Stimulated activated CD4-positive, alpha-beta T cell treated with anti-CD3 and anti-CD28 coated beads, Interleukin-1b, Interleukin-23, amount 100 ng/mL, for 1 hour (primary cell): ENCODE measurements at places on chromosomes 6 and 20.

DNA sequence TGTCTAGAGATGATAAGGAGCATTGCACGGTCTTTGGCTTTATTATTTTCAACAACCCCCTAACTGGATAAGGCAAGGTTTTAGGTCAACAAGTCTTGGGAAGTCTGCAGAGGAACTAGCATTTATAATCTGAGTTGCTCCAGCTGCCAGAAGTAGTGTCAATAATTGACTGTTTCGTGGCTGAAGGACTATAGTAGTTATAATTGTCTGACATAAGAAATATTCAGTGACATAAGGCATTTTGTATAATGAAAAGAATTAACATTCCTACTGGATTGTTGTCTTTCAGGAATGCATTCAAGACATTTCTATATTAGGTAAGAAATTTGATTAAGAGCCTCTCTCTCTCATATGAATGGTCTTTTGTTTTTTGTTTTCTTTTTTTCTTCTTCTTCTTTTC is 136.9 kb upstream of the SGK1 start:
- no peak for DNase-seq

DNA sequence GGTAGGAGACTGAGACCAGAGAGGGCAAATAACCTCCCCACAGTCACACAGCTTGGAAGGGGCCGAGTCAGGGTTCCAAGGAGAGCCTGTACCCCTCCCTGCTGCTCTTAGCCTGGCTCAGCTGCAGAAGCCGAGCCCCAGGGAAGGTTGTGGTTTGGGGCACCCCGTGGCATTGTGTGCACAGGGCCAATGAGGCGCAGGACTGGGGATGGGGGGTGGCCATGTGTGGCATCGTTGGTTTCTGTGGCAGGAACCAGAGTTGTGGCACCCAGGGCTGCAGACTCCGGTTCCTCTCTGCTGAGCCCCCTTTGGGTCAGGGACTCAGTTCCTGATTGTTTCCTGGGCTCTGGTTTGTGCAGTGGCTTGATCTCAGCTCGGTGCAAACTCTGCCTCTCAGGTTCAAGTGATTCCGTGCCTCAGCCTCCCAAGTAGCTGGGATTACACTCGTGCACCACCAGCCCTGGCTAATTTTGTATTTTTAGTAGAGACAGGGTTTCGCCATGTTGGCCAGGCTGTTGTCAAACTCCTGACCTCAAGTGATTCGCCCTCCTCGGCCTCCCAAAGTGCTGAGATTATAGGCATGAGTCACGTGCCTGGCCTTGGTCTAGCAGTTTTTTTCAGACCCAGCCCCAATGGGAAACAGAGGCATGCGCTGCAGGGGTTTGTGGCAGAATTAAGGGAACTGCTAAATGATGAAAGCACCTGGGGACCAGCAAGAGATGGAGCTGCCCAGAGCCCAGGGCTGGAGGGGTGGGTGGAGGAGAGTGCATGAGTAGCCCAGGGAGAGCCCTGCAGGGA is 221.0 kb upstream of the SULF2 start:
- DNase-seq, result no peak

- DNase-seq, result no peak
Measured at GRCh38 chr20:31430568-31431115, 9.8 kb upstream of the DEFB123 start.

- DNase-seq, result no peak
Measured at GRCh38 chr6:113820761-113821160, 36.4 kb upstream of the MARCKS start.

DNA sequence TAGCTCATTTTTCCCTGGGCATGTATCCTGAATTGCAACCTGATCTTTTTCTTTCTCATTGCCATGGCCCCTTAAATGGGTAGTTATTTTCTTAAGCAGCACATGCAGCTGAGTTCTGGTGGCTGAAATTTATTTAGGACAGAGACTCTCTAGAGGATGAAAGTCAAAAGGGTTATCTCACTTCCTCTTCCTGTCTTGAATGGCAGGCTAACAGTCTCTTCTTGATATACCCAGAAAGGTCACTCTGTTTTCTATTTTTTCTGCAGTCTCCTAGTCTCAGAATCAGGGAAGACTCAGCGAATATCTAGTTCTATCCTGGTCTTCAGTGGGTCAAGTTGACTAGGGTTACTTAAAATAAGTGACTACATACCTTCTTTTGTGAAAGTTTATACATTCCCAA is 243.3 kb downstream of the EPHA7 start:
- DNase-seq, result no peak

- no peak for DNase-seq
Measured at GRCh38 chr6:170162775-170163404, 128.0 kb downstream of the DLL1 start.

DNA sequence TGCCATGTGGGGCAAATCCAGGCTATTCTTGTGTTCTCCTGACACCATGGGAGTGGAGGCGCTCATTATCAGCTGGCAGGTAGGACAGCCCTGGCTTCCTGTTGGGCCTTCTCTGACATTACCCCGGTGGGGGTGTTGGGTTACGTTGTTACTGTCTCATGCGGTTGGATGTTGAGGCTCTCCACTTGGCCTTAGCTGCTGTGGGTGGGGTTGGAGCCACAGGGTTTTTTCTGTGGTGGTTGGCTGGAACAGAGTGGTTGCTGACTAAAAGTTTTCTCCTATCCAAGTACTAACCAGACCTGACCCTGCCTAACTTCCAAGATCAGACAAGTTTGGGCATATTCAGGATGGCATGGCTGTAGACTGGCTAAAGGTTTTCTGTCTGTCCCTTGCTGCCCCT is 20.2 kb downstream of the RIPK1 start:
- no peak for DNase-seq

- DNase-seq, result no peak
Measured at GRCh38 chr6:414447-414846, 22.9 kb downstream of the IRF4 start.

DNA sequence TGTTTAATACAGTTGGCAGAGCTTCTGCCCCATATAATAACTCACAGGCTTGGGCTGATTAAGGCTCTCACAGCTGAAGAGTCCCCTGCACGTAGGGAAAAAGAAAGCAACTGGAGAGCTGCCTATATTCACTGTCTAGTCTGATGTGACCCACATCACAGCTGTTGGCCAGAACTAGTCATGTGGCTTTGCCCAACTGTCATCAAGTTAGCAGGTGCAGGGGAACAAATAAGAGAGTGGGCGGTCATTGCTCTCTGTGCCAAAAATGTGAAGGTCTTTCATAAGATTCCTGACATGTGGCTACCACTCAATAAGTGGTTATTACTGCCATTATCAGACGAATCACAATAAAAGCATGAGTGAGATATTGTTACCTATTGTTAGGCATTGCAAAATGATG is 665.2 kb downstream of the DOK5 start:
- no peak for DNase-seq

GRCh38 chr6:137827411-137827940 is 39.6 kb upstream of the TNFAIP3 start:
- no peak for DNase-seq

- DNase-seq, result no peak
Measured at GRCh38 chr6:22326500-22326899, 29.7 kb upstream of the PRL start.

GRCh38 chr6:136123468-136123867 is 126.6 kb downstream of the MTFR2 start:
- DNase-seq, result no peak

DNA sequence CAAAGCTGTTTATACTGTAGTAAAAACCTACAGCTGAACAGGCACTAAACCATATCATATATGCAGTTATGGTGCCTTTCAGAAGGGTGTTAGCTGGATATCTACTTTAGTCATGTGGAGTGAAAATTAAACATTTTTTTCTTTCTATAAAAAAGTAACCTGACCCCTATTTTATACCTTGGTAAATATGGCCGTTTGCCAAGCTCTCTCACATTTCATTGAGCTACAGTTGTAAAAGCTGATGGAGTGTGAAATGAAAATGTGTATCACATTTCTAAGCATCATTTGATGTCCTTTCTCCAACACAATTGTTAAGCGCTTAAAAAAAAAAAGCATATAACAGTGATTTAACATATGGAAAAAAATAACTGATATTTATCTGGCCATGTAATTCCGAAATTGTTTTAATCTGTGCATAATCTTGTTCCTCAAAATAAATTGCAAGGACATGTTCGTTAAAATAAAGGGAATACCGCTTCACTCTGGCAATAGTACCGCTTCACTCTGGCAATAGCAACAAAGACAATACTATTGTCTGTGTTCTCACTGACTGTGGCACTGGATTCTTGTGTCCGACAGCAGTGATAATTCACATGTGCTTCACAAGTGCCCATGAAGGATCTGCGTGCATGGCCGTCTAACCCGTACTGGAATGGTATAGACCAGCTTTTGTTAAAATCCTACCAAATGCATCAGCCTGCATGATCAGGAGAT is 391.8 kb upstream of the SOX4 start:
- no peak for DNase-seq

GRCh38 chr6:2881423-2881822 is 21.7 kb downstream of the SERPINB9 start:
- no peak for DNase-seq

GRCh38 chr6:138943089-138943625 is 44.9 kb downstream of the REPS1 start:
- DNase-seq, result no peak

DNA sequence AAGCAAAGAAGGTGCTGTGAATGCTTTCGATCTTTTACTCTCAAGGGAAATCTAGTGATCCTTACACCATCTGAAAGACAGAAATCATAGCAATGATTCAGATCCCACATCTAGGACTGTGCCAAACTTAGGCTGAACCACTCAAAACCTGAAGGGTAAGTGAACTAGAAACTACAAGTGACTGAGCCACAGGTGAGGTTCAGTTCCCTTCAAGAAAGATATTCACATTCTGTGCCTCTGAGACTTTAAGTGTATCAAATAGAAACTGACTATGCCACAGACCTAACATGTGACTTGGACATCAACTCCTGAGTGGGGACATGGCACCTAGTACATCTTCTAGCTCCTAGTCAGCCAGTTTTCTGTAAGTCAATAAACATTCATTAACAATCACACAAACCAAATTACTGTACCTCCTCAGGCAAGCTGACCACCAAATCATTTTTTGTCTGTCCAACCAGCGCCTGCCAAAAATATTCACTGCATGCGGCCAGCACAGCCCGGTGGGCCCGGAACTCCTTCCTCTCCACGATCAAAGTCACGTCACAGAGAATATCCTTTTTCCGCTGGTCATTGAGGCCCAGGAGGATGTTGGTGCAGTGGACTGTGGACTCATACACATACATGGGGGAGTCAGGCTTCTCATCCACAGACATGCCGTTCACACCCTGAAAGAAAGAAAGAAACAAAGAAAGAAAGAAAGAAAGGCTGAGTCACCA is 114.1 kb downstream of the GJA10 start:
- no peak for DNase-seq

DNA sequence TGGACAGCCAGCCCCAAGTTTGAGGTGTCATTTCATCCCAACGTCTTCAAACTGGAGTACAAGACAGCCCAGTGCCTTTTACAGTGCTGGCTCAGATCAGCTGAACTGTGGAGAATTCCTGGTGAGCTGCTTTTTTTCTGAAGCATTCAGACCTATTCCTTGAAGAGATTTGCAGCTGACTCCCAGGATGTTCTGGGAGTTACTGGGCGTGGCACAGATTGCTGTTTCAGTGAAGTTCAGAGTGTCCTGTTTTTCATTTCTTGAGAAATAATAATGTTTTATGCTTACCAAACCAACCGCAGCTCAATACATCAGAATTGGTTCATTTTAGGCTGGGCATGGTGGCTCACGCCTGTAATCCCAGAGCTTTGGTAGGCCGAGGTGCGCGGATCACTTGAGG is 33.4 kb upstream of the SRPK1 start:
- DNase-seq, result no peak

GRCh38 chr6:56706981-56707726 is 64.5 kb upstream of the DST start:
- no peak for DNase-seq

DNA sequence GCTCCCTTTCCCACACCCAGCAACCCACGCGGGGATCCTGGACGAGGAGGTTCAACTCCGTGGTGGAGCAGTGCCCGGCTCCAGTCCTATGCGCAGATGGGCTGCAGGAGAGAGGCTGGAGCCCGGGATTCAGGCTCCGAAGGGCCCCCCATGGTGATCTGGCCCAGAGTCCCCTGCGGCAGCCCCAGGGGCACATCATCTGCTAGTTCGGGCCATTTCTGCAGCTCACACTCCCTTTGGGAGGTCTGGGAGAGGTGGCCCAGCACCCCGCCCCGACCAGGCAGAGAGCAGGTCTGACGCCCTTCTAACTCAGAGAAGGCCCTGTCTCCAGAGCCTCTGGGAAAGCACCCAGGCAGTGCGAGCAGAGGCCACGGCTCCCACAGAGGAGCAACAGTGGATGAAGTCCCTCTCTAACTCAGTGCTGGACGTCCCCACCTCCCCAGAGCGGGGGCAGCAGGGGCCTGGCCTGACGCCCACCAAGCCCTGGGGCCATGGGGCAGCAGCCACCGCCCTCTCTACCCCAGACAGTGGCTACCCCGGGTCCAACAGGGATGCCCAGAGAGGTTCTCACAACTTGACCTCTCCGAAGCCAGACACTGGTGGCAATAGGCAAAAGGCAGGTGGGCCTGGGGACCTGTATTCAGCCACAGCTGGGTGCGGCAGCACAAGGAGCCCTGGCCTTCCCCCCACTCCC is 3.3 kb downstream of the KCNQ2 start:
- DNase-seq, result no peak

GRCh38 chr6:227812-228338 is 64.4 kb upstream of the DUSP22 start:
- no peak for DNase-seq

GRCh38 chr6:167794161-167795157 is 32.3 kb upstream of the AFDN start:
- DNase-seq, result no peak

DNA sequence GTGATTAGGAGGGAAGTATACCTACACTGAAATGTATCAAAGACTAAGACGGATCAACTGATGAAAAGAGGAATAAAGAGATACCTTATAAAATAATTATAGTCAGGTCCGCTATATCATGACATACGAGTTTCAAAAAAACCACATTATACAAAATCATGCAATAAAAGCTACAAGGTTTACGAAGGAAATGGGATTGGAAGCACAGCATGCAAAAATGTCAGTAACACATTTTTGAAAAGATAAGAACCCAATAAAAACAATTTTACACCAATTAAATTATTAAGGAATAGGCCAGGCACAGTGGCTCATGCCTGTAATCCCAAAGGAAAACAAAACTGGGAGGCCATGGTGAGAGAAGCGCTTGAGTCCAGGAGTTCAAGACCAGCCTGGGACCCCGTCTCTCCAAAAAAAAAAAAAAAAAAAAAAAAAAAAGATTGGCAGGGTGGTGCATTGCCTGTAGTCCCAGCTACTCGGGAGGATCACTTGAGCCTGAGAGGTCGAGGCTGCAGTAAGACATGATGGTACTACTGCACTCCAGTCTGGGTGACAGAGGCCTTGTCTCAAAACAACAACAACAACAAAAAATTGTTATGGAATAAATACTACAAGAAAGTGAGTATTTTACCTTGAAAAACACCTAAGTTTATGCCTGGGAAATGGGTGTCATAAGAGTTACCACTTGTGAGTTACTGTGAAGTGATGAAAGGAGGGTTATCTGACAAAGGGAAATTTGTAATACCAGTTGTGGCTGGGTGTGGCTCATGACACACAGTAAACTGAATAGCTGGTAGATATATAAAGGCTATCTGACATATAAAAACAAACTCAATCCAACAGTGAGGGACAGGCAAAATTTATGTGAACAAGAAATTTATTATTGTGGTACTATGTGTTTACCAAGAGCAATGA is 45.2 kb downstream of the RANBP9 start:
- no peak for DNase-seq
